ENCODE measurements at places on chromosomes 7 and 10. TPM values are rescaled to one million over a fixed set of nuclear protein-coding genes. Genes with fewer than 3 reads are reported as not detected.

DNA sequence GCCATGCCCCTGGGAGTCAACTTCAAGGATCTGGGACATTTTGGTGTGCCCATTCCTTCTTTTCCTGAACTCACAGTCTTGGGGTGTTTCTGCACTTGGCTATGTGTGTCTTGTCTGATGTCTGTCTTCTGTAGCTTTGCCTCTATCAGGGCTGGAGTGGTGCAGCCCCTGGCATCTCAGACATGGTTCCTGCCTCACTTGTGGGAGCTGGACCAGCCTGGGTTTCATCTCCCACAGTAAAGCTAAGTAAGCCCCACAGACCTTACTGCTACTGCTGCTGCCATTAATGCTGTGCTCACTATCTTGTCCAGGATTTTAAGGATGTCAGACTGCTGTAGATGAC, 59.0 kb downstream of the ADCYAP1R1 start:
- no peak for ATAC-seq

CTTNBP2 gene
- 10.2 TPM for total RNA-seq

GNGT1 gene
- not detected for total RNA-seq

- ATAC-seq, result no peak
Observed at GRCh38 chr7:100486753-100487446, 3.2 kb downstream of the NYAP1 start.

GRCh38 chr10:20598590-20598989, 298.5 kb downstream of the NEBL start:
- peak; percentile 90 for ATAC-seq

FRAT1 gene
- 8.0 TPM for total RNA-seq

DNA sequence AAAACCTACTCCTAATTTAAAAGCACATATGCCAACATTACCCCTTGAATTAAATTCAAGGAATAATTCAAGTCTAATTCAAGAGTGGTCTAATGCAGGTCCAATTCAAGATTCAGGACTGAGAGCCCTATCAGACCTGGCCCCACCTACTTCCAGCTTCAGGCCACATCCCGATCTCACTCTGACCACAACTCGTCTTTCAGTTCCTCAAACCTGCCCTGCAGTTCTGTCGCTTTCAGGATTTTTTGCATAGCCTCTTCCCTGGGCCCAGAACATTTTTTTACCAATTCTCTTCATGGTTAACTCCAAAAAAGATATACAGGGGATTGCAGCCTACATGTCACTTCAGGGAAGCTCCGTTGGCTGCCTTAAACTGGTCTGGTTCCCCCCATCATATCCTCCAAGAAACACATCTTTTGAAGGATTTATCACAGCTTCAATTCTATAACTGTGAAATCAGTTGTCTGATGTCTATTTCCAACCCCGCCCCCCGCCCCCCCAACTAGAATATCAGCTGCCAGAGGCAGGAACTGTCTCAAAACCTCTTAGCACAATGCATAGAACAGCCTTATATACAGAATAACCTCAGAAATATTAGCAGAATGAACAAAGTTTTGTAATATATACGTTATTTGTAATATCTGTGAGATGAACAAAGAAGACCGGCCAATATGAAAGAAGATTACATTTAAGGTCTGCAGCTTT, 20.8 kb downstream of the CCDC6 start:
- no peak for ATAC-seq

VWC2 gene
- total RNA-seq, result not detected

DNA sequence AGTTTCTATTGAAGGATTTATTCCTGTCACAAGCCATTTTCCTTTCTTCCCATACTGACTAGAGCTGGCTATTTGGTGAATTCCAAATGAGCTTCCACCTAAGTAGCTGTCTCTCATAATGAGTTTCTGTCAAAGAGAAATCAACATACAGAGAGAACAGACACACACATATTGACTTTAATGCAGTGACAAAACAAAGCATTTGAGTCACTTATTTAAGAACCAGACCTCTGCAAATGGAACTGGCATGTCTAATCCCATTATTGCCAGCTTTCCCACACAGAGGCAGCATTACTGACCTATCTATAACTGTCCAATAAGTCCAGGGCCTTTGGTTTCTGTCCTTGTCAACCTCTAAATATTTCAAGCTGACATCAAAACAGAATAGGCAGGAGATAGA, 179.3 kb upstream of the CSTF2T start:
- no peak for ATAC-seq

- no peak for ATAC-seq
Observed at GRCh38 chr10:103640436-103641181, 147.1 kb downstream of the NEURL1 start.

GRCh38 chr7:24466168-24466768, 107.0 kb upstream of the PALS2 start:
- ATAC-seq, result no peak

DNA sequence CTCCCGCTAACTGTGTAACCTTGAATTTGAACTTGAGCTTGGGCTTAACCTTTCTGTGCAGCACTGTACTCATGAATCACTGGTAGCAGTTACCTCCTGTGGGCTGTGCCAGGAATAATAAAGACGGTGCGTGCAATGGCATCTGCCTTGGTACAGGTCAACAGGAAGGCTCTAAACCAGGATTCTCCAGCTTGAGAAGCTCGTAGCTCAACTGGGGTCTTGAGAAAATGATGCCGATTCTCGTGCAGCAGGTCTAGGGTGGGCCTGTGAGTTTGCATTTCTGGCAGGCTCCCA, 112.5 kb upstream of the ANLN start:
- no peak for ATAC-seq

DNA sequence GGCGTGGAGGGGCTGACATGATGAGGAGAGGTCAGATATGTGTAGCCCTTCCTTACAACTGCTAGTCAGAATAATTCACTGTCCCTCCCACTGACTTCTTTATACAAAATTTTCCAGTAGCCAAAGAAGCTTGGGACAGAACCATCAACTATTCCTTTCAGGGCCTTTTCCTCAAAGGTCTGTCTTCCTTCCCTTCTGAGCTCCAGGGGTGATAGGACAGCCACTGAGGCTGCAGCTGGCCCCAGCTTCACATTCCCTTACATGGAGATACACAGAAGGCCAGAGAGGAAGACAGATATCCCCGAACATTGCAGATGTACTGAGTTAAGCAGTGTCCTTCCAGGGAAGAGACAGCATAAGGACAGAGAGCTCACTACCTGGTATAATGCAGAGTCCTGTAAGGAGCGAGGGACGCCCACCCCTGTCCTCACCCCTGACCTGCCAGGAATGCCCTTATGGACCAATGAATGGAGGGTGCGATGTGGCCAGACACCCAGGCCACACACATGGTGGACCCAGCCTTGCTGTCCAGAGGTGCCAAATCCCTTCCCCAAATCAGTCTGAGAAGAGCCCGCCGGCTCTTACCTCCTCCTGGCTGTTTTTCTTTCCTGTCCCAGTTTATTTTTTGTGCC, 754.7 kb downstream of the GRID1 start:
- no peak for ATAC-seq

GRCh38 chr7:87507446-87507845, 32.0 kb upstream of the ABCB4 start:
- no peak for ATAC-seq

NME8 gene
- not detected for total RNA-seq

DNA sequence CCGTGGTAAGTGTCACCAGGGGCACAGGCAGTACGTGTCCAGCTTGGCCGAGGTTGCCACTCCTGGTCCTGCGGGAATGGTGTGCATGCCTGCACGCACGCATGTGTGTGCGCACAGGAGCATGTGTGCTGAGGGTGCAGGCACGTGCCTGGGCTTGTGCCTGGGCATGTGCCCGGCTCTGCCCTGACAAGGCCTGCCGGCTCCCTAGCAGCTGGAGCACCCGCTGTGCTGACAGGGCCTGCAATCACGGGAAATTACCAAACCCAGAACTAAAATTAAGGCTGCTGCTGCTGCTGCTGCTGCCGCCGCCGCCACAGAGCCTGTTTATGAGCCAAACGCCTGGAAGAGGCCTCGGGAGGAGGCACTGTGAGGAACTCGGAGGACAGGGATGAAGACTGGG, 28.7 kb downstream of the GHRHR start:
- no peak for ATAC-seq

GRCh38 chr10:130757271-130757670, 554.2 kb downstream of the TCERG1L start:
- no peak for ATAC-seq

DNA sequence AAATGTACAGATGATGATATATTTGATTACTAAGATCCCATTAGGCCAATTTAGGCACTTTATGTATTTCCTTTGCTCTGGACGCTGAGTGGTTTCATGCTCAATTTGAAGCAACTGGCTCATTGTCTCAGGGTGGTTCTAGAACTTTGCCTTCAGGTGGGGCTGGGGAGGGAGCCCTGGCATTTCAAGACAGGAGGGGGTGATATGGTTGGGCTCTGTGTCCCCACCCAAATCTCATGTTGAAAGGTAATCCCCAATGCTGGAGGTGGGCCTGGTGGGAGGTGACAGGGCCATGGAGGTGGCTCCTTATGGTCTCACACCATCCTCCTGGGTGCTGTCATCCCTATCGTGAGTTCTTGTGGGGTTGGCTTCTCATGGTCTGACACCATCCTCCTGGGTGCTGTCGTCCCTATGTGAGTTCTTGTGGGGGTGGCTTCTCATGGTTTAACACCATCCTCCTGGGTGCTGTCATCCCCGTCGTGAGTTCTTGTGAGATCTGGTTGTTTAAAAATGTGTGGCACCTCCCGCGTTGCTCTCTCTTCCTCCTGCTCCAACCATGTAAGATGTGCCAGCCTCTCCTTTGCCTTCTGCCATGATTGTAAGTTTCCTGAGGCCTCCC, 151.5 kb upstream of the KLF6 start:
- no peak for ATAC-seq

- no peak for ATAC-seq
Observed at GRCh38 chr7:106545275-106545674, 115.7 kb downstream of the CCDC71L start.

- no peak for ATAC-seq
Observed at GRCh38 chr10:97128039-97128492, 57.7 kb downstream of the SLIT1 start.

ATG9B gene
- total RNA-seq, result 0.15 TPM

GIGYF1 gene
- 34.2 TPM for total RNA-seq

DNA sequence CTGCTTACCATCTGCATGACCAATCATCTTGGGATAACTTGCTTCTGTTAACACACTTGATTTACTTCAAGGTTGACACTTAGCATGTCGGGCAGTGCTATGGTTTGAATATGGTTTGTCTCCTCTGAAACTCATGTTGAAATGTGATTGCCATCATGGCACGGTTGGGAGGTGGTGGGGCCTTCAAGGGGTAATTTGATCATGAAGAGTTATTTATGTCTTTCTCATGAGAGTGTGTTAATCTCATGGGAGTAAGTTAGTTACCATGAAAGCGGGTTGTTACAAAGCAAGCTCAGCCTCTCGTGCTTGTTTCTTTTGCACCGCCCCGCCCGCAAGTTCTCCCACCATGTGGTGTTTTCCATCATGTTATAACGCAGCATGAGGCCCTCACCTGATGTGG, 163.6 kb downstream of the DOCK4 start:
- no peak for ATAC-seq
